Endodermal cell (in vitro differentiated cells): ENCODE measurements at places on chromosomes 11 and 22. TPM values are rescaled to one million over a fixed set of nuclear protein-coding genes. Genes with fewer than 3 reads are reported as not detected.

GRCh38 chr22:19815093-19815822 lies 39.4 kb downstream of the GNB1L start:
- H3K36me3 ChIP-seq, result no peaks in the 10 kb centered on the region
- peak; percentile 10 for DNase-seq
- H3K4me3 ChIP-seq, result no peak overlapping the region
- H3K27me3 ChIP-seq, result no peaks in the 10 kb centered on the region

DNA sequence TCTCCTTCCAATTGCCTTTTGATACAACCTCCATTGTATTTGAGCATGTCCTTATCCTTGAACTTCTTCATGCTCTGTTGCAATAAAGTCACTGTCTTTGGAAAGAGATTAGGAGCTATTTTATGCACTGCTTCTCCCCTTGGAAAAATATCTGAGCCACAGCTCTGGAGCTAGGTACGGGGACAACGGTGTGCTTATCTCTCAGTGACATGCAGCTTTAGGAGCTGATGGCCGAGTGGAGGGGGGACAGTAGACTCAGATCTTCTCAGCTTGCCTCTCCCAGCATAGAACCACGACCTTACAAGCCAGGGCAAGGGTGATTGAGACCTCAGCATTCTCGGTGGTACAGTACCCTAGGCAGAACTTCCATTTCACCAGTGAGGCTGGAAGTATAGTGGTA lies 64.1 kb downstream of the HORMAD2 start:
- H3K27me3 ChIP-seq, result no peaks in the 10 kb centered on the region
- no peak for DNase-seq
- no peaks in the 10 kb centered on the region for H3K4me1 ChIP-seq
- H3K27ac ChIP-seq, result no peak overlapping the region

GRCh38 chr22:38106814-38107578 lies 3.5 kb downstream of the BAIAP2L2 start:
- peaks cover 4% of the 10 kb centered on the region for H3K27me3 ChIP-seq
- no peak overlapping the region for H3K27ac ChIP-seq
- no peaks in the 10 kb centered on the region for H3K4me1 ChIP-seq
- no peaks in the 10 kb centered on the region for H3K36me3 ChIP-seq
- DNase-seq, result no peak

Gene SLC22A9
- not detected in 2 replicates for total RNA-seq

Gene RCOR2
- total RNA-seq, result 48.7 to 211 TPM (median 51.4 TPM) in 3 replicates

DNA sequence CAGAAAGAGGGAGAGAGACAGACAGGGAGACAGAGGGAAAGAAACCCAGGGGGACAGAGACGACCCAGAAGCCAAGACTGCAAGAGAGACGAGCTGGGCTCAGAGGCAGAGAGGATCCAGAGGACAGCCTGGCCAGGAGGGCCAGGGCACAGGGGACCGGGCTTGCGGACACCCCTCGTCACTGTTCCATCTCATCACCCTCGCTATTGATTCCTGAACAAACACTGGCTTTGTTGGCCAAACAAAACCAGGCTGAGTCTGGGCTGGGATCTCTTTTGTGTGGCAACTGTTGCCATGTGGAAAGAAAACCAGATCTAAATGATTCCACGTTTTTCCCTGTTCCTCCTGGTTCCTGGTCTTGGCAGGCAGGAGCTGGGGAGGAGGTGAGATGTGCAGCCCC lies 339.4 kb downstream of the MN1 start:
- peak overlapping the region; percentile 83 for H3K27ac ChIP-seq
- H3K27me3 ChIP-seq, result peaks cover 34% of the 10 kb centered on the region
- peak overlapping the region; percentile 54 for H3K4me3 ChIP-seq
- no peaks in the 10 kb centered on the region for H3K36me3 ChIP-seq
- no peak for DNase-seq
- peaks cover 14% of the 10 kb centered on the region for H3K4me1 ChIP-seq
